GDM1 (cell line): ENCODE measurements at places on chromosomes 4 and X.
A peak's percentile ranks its signal among the peaks of the same experiment; 100 is the strongest.

GRCh38 chr4:41420541-41420940 is 117.4 kb upstream of the LIMCH1 start:
- no peak for DNase-seq

- no peak for DNase-seq
Observed at GRCh38 chrX:2705046-2705832, 14.1 kb downstream of the CD99 start.

- DNase-seq, result peak; percentile 55
Observed at GRCh38 chrX:40109288-40110008, 11.7 kb upstream of the BCOR start.

DNA sequence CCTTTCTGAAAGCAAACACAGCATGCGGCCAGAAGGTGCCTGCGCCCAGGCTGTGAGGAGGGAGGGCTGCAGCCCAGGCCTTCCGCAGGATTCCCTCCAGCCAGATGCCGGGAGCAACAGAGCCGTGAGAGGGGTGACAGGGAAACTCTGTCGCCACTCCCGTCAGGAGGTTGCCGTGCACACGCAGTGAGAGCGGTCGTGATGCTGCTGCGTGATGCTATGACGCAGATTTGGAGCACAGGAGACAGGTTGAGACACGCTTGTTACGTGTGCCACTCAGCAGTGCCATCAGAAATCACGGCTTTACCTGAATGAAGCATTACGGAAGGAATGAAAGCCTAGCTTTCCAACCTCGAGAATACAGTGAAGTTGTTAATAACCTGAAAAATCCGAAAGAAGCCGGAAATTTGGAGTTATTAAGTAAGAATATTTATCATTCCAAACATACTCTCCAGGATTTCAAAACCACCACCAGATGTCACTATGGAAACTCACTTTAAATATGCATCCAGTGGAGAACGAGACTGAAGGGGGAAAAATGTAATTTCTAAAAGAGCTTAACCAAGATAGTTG is 54.4 kb downstream of the FAT1 start:
- DNase-seq, result no peak
